ENCODE measurements at places on chromosomes 7 and 10. TPM values are rescaled to one million over a fixed set of nuclear protein-coding genes. Genes with fewer than 3 reads are reported as not detected.
A peak's percentile ranks its signal among the peaks of the same experiment; 100 is the strongest.

DNA sequence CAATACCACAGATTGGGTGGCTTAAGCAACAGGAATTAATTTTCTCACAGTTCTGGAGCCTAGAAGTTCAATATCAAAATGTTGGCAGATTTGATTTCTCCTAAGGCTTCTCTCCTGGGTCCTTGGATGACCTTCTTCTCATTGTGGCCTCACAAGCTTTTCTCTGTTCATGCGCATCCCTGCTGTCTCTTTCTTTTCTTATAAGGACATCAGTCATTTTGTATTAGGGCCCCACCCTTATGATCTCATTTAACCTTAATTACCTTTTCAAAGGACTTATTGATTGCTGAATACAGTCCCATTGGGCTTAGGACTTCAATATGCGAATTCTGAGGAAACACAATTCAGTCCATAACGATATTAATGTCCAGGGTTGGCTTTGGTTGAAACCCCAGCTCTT lies 285.4 kb downstream of the HDAC9 start:
- no peak for DNase-seq

- DNase-seq: no peak
Observed at GRCh38 chr10:90856964-90857634, 740 bp downstream of the HTR7 start.

- no peak for DNase-seq
Observed at GRCh38 chr10:109953766-109954165, 30.5 kb upstream of the XPNPEP1 start.

DNA sequence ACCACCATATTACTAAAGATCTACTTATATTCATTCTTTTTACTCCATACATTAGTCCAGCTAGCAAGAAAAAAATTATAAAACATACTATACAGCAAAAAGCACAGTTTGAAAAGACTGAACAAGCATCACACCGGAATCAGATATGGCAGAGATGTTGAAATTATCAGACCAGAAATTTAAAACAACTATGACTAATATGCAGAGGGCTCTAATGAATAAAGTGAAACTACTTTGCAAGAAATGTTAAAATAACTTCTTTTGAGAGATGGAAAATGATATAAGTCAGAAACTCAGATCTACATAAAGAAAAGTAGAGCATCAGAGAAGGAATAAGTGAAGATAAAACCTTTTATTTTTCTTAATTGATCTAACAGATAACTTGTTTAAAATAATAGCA lies 50.9 kb downstream of the SGCE start:
- DNase-seq: no peak

- DNase-seq: no peak
Observed at GRCh38 chr10:88598055-88598454, 11.5 kb downstream of the LIPJ start.

- no peak for DNase-seq
Observed at GRCh38 chr7:131250331-131250730, 77.3 kb upstream of the MKLN1 start.

GRCh38 chr10:82914655-82915136 lies 1039.7 kb downstream of the NRG3 start:
- DNase-seq: no peak

DNA sequence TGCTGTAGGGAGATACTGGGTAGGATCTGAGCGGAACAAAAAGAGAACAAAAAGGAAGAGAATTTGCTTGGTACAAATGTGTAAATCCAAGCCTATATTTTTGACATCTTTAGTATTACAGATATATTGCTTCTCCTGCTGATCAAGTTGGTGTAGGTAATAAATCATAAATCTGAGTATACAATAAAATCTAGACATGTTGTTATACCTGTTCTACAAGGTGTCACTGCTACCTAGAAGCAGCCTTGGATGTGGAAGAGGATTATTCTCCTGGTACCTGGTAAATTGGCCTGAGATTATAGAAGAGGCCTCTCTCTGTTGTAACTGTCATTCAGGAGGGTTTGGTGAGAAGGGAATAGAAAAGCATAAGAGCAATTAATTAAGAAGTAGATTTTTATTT lies 89.9 kb upstream of the LSM8 start:
- DNase-seq: no peak

GRCh38 chr7:77684030-77684429 lies 12.2 kb upstream of the RSBN1L start:
- DNase-seq: no peak

DNA sequence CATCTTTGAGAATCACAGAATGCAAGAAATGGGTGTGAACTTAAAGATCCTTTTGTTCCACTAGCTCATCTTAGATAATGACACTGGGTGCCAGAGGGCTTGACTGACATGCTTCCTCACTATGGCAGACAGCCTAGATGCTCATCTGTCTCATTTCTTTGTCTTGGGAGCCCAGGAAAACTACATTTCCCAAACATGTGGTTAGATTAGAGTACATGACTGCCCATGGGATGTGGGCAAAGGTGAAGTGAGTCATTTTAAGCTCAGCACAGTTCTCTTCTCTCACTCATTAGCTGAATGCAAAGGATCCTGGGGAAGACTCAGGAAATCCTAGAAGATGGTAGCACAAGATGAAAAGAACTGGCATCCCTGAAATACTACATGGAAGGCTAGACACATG lies 32.5 kb upstream of the TBX20 start:
- no peak for DNase-seq

- no peak for DNase-seq
Observed at GRCh38 chr7:3200504-3200903, 100.5 kb upstream of the SDK1 start.

DNA sequence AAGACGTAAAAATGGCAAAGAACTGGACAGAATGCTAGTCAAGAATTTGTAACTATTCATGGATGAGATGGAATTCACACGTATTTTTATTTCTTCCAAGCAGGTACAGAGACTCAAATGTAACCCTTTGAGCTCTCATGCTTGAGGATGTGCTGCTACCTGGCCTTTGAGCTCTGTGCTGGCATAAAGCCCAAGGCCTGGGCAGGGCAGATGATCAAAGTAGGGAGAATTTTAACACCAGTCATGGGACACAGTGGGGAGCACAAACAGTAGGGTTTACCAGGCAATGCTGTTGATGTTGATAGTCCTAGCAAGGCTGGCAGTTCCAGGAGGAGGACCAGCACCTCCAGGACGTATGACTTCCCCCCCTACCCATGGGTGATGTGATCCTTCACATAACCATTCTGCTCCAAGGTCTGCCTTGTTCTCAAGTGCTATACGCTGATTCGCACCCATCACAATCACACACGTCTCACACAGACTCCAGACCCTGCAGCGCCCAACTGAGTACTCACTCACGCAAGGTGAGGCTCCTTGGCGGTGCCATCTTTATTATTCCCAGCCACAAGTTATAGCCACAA lies 48.6 kb upstream of the DLG5 start:
- no peak for DNase-seq

DNA sequence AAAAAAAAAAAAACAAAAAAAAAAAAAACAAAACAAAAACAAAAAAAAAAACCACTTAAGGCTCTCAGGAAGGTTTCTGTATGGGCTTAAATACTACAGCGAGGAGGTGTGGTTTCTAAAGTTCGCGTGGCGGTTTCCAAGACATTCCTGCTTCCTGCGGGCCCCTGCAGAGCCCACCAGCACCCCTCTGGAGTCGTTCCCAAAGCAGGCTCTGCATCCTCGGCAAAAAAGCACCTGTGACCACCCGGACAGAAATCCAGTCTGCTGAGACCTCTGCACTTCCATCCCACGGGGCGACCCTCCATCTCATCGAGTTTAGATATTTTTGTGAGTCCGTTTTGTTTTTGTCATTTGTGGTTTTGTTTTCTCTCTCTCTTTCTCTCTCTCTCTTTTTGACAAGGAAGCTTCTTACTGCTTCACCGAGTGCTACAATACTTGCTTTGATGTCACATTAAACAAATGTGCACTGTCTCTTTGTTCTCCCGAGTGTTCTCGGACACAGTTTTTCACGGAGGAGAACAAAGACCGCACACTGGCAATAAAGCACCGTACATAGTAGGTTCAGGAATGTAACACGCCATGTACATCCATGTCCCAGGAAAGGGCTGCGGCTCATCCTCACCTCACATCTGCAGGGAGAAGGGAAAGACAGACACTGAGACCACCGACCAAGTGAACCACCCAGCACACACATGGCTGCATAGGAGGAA lies 21.5 kb downstream of the PDGFA start:
- no peak for DNase-seq

DNA sequence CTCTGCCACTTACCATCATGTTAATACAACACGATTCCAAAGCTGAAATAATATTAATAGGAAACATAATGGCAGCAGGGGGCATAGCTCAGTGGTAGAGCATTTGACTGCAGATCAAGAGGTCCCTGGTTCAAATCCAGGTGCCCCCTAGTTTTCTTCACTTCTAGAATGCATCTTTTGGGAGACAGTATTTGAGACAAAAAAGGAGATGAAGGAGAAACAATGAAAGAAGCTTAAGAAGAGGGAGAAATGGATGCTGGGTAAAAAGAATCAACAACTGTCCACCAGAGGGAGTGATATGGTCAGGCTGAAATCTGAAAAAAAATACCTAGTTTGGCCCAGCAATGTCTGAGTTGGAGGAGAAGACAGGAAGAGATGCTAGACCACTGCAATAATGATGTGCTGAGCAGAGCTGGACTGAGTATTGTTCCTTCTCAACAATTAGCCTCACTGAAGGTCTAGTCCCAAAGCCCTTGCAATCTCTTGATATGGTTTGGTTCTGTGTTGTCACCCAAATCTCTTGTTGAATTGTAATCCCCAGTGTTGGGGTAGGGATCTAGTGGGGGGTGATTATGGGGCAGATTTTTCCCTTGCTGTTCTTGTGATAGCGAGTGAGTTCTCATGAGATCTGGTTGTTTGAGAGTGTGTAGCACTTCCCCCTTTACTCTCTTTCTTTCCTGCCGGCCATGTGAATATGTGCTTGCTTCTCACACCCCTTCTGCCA lies 48.3 kb downstream of the ZNF783 start:
- DNase-seq: no peak

DNA sequence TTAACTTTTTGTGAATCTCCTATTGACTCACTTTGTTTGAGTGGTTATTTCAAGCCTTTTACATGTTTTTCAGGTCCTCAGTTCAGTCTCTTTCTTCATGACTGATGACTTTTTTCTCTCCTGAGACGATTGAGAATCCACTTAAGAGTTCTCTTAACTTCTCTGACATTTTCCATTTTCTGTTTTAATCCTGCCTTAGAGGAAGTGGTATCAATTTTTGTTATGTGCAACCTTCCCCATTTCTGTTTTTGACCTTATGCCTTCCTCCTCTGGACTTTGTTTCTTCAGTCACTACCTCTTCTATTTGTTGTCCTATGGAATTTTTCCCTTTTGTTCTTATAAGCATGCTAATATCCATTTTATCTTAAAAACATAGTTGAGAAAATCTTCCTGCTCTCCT lies 2.4 kb downstream of the PSMC2 start:
- DNase-seq: no peak

GRCh38 chr10:94402204-94402842 lies at the start of gene TBC1D12:
Gene TBC1D12, plus strand, starts transcription at chr10:94402541. Its CDS starts 73 bp downstream, at chr10:94402614.
- peak; percentile 72 for DNase-seq

GRCh38 chr10:5508161-5508604 lies 8.8 kb upstream of the CALML5 start:
- no peak for DNase-seq

DNA sequence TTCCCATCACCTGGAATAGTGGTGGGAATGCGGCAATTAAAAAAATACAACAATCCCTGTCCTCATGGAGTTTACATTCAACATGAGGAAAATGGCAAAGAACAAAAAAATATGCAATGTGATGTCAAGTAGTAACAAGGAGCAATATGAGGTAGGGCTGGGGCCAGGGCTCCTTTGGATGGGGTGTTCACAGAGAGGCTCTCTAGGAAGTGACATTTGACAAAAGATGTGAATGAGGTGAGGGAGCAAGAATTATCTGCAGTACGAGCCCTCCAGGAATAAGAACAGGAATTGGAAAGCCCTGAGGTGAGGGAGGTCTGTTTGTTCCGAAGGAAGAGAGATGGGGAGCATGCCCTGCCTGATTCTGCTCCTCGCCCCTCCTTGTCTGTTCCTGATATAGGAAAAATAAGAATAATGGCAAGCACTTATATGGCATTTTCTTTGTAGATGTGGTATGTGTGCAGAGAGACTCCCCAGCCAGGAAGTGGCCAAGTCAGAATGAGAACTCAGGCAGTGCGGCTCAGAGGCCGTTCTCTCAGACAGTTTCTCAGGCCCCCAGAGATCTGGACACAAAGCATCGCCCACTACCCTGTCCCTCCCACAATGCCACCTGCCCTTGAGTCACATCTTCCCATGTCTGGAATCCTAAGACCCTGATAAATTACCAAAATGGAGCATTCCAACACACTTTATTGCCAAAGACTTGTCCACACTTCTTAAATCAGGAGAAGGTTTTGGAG lies 105.6 kb downstream of the APBB1IP start:
- no peak for DNase-seq

DNA sequence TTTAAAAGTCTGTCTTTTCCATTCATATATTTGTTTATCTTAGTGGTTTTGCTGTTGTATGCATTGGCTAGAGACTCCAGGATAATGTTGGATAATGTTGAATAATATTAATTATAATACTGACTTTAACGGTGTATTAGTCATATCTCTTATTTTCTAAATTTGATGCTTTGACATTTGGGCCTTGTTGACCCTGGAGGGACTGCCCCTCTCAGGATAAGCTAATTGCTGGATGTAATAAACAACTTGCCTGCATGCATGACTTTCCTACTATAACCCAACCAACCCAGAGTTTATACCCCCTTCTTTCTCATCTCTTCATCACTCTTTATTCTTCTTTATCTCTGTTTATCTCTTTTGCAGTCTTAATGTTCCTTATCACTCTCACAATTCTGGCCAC lies 90.9 kb upstream of the ABI1 start:
- no peak for DNase-seq

DNA sequence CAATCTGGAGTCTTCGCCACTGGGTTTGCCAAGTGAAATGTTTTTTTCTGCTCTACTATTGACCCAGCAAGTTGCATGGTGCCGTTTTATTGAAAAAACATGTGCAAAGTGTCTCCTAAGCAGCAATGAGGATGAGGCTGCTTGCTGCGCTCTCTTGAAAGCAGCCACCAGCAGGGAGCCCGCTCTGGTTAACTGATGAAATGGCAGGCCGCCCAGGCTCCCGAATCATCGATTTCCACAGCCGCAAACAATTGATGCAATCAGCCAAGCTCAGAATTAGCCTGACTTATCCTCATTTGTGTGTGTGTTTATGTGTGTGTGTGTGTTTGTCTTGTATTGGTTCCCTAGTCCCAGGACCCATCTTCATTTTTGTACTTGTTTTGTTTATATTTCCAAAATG lies 22.2 kb upstream of the LYZL1 start:
- DNase-seq: no peak

Gene ST8SIA6
- total RNA-seq: 7.6 TPM

Gene RBP3
- total RNA-seq: not detected

Gene CYP3A5
- total RNA-seq: 7.7 TPM

Gene FEZF1
- total RNA-seq: not detected

Gene CDHR3
- 9.8 TPM for total RNA-seq

Gene HOXA1
- 0.75 TPM for total RNA-seq

Gene TUBAL3
- total RNA-seq: not detected

Gene EVX1
- total RNA-seq: not detected

Gene EPO
- not detected for total RNA-seq

Gene OGDHL
- not detected for total RNA-seq

Gene ITIH5
- total RNA-seq: 140 TPM

Gene SDK1
- total RNA-seq: 7.7 TPM
